Stimulated activated CD8-positive, alpha-beta memory T cell treated with anti-CD3 and anti-CD28 coated beads, Interleukin-7, amount 100 ng/mL, for 48 hours (primary cell): ENCODE measurements at places on chromosomes 6 and 20.

GRCh38 chr6:43359381-43359780 lies 10.1 kb downstream of the ZNF318 start:
- no peak for DNase-seq

GRCh38 chr6:143884216-143884900 lies 20.1 kb downstream of the ZC2HC1B start:
- no peak for DNase-seq

- no peak for DNase-seq
Measured at GRCh38 chr6:89921197-89921596, 26.9 kb downstream of the GJA10 start.

- no peak for DNase-seq
Measured at GRCh38 chr6:27771235-27771634, 141.0 kb downstream of the OR2B2 start.

DNA sequence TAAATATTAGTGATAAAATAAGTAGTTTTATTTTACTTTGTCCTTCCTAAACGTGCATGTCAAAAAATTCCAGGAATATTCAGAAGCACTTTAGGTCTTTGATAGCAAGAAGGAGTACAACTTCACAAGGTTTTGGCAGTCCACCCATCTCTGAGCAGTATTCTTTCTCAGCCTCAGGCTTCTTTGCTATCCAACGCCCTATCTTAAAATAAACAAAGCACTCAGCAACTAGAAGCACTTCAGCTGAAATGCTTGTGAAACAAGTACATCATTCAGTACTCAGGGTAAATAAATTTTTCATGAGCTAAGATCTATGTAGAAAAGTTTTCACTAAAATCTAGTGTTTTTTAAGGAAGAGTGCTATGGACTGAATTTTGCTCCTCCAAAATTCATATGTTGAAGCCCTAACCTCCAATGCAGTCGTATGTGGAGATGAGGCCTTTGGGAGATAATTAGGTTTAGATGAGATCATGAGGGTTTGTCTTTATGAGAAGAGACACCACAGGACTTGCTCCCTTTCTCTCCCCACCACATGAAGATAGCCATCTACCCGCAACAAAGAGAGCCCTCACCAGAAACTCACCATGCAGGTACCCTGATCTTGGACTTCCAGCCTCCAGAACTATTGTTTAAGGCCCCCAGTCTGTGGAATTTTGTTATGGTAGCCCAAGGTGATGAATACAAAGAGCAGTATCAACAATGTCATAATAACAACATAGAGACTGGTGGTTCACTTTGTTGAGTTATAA lies 539.1 kb downstream of the TFAP2A start:
- DNase-seq = no peak

- DNase-seq = no peak
Measured at GRCh38 chr20:20228351-20228750, 139.6 kb upstream of the INSM1 start.

- no peak for DNase-seq
Measured at GRCh38 chr6:7252390-7252789, 60.6 kb downstream of the SSR1 start.

- no peak for DNase-seq
Measured at GRCh38 chr6:164294047-164294784, 879.7 kb downstream of the QKI start.

- DNase-seq = no peak
Measured at GRCh38 chr20:62162765-62163484, 19.4 kb downstream of the SS18L1 start.

GRCh38 chr6:76633259-76633658 lies 560.8 kb upstream of the IMPG1 start:
- no peak for DNase-seq

- no peak for DNase-seq
Measured at GRCh38 chr6:90415178-90415577, 118.5 kb upstream of the BACH2 start.

GRCh38 chr6:104969785-104970581 lies 13.1 kb downstream of the LIN28B start:
- DNase-seq = no peak

DNA sequence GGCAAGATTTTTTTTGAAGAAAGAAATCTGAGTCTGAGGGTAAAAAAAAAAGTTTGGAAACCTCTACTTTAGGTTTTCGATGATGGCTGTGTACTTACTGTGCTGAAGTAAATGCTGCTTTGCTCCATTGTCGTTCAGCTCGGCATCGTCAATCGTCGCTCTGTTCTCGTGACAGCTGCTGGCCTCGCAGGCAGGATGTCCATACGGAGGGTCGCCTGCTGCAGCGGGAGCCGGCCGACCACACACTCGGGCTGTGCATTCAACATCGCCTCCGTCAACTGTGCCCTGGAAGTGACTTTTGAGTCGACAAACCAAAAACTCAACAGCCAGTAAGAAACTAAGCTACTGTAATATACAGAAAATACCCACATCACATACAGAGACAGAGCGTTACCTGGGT lies 53.1 kb upstream of the SMOC2 start:
- DNase-seq = no peak
